Right ventricle myocardium superior (tissue), 1 donor: ENCODE measurements at places on chromosomes 3 and 15.
A peak's percentile ranks its signal among the peaks of the same experiment; 100 is the strongest.

- DNase-seq: no peak
Measured at GRCh38 chr3:184459355-184459754, 79.5 kb downstream of the CHRD start.

DNA sequence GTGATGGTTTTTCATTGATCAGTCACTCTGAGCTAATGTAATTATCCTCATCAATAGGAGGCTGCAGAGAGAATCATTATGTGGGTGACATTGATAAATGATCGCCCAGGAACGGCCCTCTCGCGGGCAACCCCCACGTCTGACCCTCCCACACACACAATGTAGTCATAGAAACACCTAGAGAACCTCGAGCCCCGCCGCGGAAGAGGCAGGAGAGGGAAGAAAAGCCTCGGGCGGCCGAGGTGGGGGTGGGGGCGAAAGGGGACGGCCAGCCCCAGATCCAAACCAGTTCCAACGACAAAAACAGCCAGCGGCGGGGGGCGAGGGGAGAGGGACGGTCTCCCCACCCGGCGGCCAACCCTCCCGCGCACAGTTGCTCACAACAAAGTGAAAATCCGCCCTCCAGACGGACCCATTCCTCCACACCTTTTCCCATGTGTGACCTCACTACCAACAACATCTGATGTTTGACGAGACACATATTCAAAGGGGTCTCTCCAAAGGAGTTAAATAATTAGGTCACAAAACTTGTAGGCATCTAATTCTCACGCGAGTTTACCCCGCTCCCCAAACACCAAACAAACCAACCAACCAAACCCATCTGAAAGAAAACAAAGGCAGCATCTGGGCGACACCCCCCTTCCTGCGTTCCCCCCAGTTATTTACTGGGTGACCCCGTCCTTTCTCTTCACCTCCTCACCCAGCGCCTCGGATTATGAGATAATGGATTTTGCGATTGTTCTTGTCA is 213.0 kb downstream of the MEIS2 start:
- DNase-seq: no peak

DNA sequence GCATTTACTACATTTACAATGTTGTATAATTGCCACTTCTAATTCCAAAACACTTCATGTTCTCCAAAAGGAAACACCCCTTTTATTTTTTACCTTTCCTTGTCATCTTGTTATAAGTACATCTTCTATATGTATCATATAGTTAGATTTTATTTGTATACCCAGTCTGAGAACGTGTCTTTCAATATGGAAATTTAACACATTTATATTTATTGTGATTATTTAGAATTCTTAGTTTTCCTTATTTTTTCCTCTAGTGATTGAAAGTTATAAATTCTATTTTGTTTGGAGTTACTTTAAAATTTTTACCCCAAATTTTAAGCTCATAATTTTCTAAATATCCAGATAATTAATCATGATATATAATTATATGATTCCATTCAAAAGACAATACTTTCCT is 15.8 kb downstream of the CMTM8 start:
- DNase-seq: no peak

GRCh38 chr15:26095710-26096330 is 232.7 kb upstream of the ATP10A start:
- no peak for DNase-seq

DNA sequence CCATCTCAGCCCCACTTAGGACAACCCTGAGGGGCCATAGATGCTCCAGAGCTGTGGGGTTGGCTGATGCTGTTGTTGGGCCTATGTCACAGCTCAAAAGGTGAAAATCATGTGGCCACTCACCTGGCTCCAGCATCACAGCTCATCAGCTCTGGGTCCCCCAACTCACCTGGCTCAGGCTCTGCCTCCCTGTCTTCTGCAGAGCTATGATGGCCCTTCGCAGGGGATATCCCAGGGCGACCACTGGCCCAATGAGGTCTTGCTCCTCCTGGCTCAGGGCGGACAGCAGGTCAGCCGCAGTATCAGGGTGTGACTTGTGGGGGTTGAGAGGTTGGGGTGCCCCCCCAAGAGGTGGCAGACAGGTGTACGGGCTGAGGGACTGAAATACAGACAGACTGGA is 15.7 kb downstream of the UBAP1L start:
- no peak for DNase-seq

DNA sequence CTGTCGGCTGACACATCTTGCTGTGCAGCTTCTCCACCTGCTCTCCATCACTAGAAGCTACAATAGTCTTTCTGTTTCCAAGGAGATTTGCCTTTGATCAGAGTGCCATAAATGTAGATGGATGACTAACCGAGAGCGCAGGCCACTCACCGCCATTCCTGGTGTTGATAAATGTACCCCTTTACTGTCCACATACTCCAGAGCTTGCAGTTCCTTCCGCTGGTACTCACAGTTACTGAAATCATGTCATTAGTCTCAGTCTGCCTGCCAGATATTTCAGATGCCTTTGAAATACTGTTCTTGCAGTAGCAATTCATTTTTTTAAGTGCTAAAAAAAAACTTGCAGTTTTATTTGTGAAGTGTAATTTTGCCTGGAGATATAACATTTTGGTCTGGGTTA is 72.3 kb downstream of the BLM start:
- no peak for DNase-seq

GRCh38 chr3:157204431-157204830 is 44.5 kb upstream of the CCNL1 start:
- no peak for DNase-seq

DNA sequence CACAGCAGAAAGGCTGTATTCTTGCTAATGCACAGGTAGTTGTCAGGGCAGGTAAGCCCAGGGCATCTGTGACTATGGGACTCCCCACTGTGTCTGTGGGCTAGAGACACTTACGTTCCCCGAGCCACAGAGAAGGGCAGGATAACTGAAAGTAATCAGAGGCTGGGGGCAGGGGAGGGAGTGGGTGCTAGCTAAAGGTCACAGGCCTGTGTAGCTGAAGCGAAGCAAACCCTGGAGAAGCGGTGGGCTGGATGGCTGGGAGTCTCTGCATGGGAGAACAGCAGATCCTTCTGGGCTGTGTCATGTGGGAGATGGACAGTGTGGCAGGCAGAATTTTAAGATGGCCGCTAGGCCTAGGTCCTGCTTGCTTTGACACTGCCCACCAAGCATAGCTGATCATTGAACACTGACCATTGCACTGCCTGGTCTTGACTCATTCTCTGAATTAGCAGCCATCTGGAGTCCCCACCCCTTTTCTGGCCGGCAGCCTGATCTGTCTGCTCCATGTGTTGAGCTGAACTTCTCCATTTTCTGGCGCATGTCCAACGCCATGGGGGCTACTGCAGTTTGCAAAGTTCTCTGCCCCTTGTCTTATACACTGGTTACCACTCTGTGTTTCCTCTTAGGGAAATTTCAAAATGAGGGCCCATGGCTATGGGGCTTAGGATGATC is 110.0 kb downstream of the DGKG start:
- peak; percentile 65 for DNase-seq

DNA sequence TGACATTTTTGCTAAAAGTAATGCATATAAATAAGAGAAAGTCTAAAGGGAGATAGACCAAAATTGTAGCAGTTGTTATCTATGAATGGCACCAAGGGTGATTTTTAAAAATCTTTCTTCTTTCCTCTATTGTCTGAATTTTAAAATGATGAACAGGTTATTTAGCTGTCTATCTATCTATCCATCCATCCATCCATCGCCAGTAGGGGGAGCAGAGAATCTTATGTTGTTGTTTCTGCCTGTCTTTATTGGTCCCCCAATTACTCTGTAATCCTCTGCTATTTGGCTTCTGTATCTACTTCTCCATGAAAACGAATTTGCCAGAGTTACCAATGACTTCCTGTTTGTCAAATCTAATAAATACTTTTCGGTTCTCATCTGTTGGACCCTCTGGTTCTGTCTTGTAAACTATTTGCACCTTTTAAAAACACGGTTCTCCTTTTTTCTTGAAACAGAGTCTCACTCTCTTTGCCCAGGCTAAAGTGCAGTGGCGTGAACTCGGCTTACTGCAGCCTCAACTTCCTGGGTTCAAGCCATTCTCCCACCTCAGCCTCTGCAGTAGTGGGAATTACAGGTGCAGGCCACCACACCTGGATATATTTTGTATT is 86.0 kb downstream of the ECT2 start:
- DNase-seq: no peak

DNA sequence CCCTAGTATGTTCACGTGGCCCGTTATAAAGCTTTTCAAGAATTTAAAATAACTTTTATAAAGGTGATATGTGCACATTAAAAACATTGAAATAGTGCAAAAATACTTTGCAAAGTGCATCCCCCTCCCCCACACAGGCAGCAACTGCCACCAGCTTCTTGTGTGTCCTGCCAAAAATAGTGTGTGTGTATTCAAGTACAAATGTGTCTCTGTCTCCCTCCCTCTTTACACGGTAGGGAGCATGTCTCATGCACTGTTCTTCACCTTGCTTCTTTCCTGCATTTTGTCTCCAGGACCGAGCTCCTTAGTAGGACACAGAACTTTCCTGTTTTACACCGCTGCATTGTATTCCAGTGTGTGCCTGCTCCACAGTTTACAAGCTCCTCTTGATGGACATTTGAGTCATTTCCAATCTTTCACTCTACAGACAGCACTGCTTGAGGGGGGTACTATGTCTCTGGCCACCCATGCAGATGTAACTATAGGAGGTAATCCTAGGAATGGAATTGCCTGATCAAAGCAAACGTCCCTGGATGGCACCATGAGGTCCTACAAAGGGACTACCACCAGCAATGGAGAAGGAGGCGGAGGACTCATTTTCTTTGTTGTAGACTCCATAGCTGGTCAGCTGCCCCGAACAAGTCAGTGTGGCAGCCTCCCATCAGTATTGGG is 52.4 kb downstream of the SLC6A6 start:
- no peak for DNase-seq

DNA sequence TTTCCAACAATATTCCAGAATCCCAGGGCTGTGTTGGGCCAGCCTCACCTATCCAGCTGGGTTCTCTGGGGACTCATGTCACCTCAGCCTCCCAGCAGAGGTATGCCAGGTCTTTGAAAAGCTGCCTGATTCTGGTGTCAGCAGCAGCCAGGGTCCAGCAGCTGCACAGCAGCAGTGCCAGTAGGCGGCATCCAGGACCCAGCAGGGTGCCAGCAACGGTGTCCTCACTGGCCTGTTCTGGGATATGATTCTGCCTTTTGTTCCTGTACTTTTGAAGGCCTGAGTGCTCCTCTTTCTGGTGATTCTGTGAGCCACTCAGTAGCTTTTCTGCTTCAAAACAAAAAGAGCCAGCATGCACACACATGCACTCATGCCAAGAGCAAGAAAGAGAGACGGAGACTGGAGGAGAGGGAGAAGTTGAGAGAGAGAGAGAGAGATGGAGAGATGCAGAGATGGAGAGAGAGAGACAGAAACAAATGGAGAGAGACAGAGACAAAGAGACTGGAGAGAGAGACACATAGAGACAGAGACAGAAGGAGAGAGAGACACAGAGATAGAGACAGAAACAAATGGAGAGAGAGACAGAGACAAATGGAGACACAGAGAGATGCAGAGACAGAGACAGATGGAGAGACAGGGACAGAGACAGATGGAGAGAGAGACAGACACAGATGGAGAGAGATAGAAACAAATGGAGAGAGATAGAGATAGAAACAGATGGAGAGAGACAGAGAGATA is 205.7 kb downstream of the UACA start:
- no peak for DNase-seq

GRCh38 chr15:28946803-28947202 is 61.0 kb downstream of the APBA2 start:
- DNase-seq: no peak

DNA sequence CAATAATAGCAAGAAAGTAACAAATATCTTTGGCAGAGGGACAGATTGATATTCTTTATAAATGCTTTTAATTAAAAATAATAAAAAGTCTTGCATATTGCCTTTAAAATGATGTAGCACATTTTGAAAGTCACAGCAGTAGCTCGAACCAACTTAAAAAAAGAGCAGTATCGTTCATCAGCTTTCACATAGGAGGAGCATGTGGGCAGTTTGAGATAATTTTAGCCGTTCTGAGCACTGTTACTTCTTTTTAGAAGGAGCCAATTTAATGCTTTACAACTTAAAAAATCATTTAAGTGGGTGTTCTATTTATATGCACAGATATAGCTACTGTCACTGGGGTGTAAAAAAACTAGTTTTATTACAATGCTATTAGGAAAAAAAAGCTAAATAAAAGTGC is 622.7 kb upstream of the GBE1 start:
- DNase-seq: no peak

DNA sequence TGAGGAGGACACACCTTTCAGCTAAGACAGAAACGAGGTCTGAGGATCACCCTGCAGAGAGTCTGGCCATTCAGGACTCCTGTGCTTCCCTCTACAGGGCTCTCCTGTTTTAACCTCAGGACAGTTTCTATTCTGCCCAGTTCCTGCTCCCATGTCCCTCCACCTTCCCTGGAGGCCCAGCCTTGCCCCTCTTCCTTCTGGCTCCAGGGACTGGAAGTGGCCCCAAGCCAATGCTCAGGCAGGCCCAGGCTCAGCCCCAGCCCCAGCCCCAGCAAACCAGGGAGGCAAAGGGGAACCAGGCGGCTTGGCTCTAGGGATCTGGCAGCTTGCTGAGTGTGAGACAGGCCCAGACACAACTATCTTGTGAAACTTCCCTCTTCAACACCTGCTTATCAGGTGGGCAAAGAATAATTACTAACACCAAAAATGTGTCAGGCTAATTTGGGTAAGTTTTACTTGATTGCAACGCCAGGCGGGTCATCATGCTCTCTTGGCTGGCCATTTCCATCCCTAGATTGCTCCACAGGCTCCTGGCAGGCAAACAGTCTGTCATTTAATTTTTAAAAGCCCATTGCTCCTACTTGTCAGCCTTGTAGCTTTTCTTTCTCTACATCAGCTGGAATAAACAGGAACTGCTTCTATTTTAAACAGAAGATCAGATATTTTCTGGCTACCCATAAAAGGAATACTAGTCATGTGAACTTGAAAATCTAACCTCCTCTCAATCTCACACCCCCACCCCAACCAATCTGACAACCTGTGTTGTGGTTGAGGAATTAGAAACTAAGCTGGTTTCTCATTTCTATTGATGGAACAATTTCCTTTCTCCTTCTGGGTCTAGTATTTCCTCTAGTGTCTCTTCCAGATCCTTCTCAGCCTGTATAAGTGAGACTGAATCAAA is 33.5 kb downstream of the UPK1B start:
- DNase-seq: no peak

- no peak for DNase-seq
Measured at GRCh38 chr15:62573876-62574275, 408.8 kb upstream of the C2CD4B start.

- DNase-seq: peak; percentile 67
Measured at GRCh38 chr3:187744169-187745151, 808 bp downstream of the BCL6 start.
